ENCODE measurements at places on chromosomes 5 and 9.
A peak's percentile ranks its signal among the peaks of the same experiment; 100 is the strongest.

GRCh38 chr5:57494104-57495098 lies 11.8 kb upstream of the ACTBL2 start:
- peak; percentile 95 for DNase-seq

- DNase-seq: no peak
Observed at GRCh38 chr5:65803699-65804391, 81.8 kb downstream of the NLN start.

DNA sequence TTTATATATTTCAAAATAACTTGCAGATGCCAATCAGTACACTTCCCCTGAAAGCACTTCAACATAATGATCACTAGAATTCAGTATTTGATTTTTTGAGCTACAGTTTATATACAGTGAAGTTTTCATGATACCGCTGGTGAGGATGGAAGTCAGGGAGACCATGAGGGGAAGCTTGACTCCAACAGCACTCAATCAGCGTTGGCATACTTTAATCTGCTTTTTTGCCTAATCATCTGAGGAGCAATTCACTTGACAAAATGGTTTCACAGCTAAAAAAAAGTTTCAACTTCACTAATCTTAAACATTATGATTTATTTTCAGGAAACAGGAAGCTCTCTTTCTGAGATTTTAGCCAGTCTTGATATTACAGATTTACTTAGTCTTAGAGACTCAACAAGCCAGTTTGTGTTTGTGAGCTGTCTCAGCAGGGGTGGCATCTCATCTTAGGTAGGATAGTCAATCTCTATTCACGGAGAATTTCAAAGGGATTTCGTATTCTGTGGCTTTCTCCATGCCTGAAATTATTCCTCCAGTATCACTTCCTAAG lies 111.4 kb upstream of the ARRDC3 start:
- DNase-seq: no peak

DNA sequence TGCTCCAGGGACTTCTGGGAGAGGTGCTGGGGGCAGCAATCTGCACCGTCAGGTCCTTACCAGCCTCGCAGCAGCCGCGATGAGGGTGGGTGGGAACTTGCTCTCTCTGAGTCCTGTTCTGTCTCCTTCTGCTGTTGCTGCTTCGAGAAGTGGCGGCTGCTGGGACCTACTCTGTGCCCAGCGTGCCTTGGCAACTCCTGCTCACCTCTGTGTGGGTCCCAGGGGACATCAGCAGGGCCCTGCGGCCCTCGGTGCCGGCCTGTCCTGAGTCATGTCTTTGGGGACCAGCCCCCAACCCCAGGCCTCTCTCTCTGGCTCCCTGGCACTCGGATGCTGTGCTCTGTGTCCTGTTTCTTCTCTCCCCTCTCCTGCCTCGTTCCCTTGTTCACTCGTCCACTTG lies 49.5 kb downstream of the KCNT1 start:
- DNase-seq: no peak

DNA sequence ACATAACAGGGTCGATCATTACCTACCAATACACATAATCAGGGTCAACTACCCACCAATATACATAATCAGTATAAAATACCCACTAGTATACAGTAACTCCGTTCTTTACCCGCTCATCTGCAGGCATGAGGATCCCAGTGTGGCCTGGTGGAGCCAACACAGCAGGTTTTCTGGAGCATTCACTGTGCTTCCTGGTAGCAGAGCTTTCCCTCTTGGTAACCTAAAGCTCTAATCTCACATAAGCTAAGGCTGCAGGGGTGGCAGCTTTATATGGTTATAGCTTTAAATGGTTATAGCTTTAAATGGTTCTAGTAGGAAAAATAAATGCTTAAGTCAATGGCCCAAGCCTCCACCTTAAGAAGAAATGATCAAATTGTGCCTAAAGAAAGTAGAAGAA lies 11.9 kb downstream of the LCN1 start:
- no peak for DNase-seq
